H4 (cell line): ENCODE measurements at places on chromosomes 16 and 17. TPM values are rescaled to one million over a fixed set of nuclear protein-coding genes. Genes with fewer than 3 reads are reported as not detected.
A peak's percentile ranks its signal among the peaks of the same experiment; 100 is the strongest.

SMPD3 gene
- not detected in 2 replicates for total RNA-seq

SLC16A3 gene
- total RNA-seq = 22.2 and 30.0 TPM in 2 replicates

DNASE1 gene
- total RNA-seq = 2.7 and 6.1 TPM in 2 replicates

PIGL gene
- total RNA-seq = 11.9 and 14.9 TPM in 2 replicates

CALB2 gene
- 30.2 and 32.3 TPM in 2 replicates for total RNA-seq

CX3CL1 gene
- total RNA-seq = 0.70 and 0.85 TPM in 2 replicates

ALOX15 gene
- total RNA-seq = not detected in 2 replicates

HSD17B2 gene
- total RNA-seq = 1.0 and 1.1 TPM in 2 replicates

CAPNS2 gene
- not detected in 2 replicates for total RNA-seq

SULT1A4 gene
- 2.5 and 5.4 TPM in 2 replicates for total RNA-seq

GRCh38 chr16:81006211-81006812, 373 bp downstream of the CMC2 start:
- DNase-seq = peak; percentile 20

GRCh38 chr17:43354371-43354770, 44.4 kb upstream of the ARL4D start:
- DNase-seq = no peak

DNA sequence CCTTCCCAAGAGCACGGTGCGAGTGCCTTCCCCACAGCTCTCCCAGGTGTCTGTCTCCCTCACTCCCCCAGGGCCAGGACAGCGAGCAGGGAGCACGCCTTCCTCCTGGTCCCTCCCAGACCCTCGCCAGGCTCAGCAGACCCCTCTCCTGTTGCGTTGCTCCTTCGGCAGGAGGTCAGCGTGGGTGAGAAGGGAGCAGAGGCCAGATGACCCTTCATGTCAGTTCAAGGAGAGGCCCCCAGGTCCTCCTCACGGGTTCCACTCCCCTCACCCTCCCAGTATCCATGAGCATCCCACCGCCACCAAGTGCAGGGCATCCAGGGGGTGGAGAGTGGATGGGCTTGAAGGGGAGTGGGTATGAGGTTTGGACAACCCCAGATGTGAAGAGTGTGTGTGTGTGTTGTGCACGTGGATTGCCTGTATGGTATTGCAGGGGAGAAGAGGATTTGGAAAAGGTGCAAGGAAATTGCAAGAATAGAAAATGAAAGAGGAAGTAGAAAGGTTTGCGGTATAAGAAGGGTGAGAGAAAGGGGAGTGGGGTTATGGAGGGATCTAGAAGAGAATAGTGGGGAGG, 17.7 kb downstream of the SGCA start:
- DNase-seq = no peak

- no peak for DNase-seq
Measured at GRCh38 chr17:58913552-58913951, 157.9 kb downstream of the PPM1E start.

GRCh38 chr17:21218831-21219380, 4.9 kb upstream of the TMEM11 start:
- DNase-seq = no peak

DNA sequence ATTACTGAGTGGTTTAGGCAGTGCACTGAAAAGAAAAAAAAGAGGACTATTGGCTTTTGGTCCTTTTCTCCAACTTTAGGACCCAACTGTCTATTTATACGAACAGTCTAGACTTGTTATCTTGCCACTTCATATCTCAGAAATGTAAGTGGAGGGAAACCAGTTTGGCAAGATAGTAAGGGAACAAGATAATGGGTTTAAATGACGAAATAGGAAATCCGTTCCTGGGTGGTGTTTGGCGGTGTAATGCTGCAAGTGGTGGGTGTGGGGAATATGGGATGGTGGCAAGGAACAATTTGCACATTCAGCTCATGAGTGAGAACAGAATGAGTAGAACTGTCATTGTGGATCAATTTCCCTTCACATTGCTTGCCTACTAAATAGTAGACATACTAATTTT, 44.7 kb downstream of the GRB7 start:
- DNase-seq = no peak

DNA sequence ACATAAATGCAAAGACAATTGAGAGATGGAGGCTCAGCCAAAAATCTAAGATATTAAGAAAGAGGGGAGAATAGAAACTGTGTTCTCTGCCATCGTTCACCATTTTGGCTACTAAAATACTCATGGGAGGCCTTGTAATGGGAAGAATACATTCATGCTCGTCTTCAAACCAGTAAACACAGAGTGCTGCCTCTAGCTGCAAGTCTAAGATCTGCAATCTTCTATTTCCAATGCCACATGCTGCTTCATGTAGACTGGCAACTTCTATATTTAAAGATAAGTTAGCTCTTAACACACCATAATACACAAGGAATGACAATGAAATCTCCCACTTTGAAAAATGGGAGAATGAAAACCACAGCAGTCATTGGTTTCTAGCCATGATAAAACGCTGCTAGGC, 387.3 kb downstream of the HS3ST3B1 start:
- DNase-seq = peak; percentile 12

GRCh38 chr17:65433592-65433991, 127.9 kb downstream of the AXIN2 start:
- no peak for DNase-seq

GRCh38 chr17:35931794-35932425, 1.3 kb upstream of the RDM1 start:
- peak; percentile 49 for DNase-seq

DNA sequence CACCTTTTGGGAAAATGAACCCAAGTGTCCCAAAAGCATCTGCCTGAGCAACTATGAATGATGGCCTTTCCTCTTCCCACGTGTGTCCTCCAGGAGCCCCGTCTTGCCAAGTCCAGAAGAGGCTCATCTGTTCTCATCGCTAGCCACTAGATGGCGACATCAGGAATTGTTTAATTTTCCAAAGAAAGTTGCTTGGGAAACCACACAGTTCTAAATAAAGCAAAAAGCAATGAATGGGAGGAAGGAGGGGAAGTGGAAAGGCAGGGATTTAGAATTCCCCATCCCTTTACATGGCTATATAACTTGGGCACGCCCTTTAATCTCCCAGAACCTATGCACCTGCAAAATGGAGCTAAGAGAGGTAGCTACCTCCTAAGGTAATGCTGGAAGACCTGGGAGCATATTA, 9.0 kb upstream of the CDH5 start:
- DNase-seq = peak; percentile 84

DNA sequence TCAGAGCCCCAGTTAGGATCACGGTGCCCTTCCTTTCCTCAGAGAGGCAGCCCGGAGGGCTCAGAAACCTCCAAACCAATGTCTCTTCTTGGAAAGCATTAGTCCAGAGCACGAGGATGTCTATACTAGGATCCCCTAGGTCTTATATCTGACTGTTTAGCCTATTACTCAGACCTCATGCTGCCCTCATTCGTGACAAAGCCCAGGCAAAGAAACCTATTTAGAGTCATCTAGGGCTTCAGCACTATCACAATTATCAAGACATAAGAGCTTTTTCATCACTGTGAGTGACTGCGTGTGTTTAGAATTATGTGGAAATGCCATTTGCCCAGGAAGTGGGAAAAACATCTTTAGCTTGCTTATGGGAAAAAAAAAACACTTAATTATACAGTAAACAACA, 159.8 kb upstream of the NOL11 start:
- no peak for DNase-seq

DNA sequence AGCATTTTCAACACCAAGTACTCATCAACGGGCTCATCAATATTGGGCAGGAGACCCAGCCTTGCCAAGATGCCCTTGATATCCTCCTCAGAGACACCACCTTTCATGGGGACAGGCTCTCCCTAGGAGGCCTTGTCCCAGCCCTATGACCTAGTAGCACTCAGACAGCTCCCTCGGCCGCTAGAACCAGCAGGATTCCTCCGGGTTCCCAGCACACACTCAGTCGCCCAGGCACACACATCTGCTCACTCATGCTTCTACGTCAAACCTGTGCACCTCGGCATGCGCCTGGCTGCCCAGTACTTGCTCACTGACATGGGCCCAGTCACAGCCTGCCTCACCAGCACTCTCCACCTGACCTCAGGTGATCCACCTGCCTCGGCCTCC, 17.0 kb downstream of the SRCIN1 start:
- no peak for DNase-seq
